ENCODE measurements at places on chromosomes 13 and 19.

GRCh38 chr13:109602356-109602755 lies 184.0 kb downstream of the IRS2 start:
- DNase-seq: no peak

DNA sequence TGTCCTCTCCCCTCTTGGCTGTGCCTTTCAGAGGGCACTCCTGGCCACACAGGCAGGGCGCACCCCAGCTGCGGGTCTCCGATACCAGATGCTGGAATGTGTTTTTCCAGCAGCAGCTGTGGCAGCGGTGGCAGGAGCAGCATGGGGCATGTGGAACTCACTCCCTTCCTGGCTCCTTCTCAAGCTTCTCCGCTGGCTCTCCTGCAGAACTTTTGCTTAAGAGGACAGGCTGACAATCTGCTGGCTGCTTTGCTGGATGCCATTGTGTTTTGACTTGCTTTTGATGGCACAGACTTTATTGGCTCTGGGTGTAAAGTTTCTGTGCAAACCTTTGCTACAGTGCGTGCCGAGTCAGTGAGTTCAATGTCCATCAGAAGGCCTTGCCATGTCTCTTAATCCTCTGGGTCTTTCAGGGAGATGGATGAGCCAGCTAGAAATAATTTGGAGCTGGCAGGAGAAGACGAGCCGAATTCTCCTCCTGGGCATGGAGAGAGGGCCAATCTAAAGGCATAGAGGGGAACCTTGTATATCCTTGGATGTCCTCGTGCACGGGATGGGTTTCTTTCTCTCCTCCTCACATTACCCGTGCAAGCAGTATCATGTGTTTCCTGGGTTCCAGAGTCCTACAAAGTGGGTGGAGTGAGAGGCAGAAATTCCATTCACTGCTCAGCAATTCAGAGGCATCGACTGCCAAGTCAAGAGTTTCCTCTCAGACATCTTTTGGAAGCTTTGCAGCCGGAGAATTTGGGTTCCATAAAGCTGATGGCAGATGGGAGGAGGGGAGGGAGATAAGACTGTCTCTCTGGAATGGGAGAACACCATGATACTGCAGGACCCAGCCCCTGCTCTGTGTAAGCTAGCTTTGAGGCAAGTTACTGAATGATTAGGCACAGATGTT lies 231.2 kb downstream of the FGF9 start:
- DNase-seq: peak; percentile 47

- DNase-seq: no peak
These were observed 15.8 kb downstream of the LTBP4 start for GRCh38 chr19:40616941-40617340.

DNA sequence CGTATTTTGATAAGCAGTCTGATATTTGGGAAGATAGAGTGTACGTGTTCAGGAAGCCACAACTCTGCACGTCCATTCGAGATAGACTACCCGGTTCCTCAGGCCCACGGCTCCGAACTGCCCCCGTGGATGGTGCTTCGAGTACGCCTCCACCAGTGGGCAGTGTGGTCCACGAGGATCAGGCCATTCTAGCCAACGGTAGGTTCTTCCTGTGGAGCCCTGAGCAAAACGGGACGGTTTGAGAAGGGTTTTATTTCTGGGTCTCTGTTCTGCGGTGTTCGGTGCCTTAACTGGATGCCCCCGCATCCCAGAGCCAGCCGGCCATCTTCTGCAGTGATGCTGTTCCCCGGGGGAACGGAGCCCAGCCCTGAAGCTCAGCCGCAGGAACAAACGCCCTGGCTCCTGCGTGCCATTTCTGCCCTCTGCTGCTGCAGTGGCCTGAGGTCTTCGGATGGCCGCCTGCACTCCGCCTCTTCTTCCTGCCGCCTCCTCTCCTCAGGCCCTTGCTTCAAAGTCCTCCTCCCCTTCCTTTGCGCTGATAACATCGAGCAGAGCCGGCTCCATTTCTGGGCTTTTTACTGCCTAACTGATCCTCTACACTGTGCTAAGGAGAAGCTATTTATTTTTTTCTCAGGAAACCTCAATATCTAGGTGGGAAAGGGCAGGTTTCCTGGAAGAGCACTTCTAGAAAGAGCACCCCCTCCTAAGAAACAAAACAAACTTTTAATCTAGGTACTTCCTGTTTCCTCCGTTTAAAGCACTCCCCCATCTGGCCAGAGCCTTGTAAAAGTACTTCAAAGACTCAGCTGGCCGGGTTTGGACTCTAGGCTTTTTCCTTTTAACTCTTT lies 36.2 kb upstream of the SLC46A3 start:
- DNase-seq: peak; percentile 31

DNA sequence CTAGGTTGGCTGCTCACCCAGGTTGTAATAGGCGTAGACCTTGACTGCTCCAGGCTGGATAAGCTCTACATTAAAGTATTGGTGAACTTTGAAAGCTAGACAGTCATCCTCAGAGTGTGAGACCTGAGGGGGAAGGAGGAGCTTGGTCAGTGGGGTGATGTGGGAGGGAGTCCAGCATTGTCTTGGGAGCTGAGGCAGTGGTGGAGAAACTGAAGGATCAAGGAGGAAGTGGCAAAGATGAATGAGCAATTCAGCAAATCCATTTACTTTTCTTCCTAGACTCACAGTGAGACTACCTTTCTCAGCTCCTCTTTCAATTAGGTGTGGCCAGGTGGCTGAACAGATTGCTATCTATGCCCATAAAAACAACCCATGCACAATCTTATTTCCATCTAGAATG lies 10.2 kb upstream of the TNFSF14 start:
- DNase-seq: no peak

DNA sequence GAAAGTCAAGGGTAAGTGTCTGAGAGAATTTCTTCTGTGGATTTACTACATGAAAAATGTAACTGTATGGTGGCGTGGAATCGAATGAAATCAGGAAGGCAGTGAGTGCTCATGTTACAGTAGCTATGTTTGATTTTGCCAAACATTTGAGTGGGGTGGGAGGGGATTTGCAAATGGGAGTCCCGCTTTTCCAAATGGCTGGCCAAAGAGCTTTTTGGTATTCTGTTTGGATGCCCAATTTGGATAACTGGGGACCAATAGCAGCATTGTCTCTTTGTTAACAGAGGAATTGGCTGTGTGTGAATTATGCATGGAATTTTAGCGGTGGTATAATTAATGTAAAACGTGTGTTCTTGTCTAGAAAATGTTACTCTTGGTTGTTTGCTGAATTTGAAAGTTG lies 17.8 kb downstream of the HNRNPM start:
- DNase-seq: no peak

GRCh38 chr19:39165857-39166256 lies 30.9 kb upstream of the NCCRP1 start:
- no peak for DNase-seq

- peak; percentile 9 for DNase-seq
These were observed 829 bp downstream of the KCNC3 start for GRCh38 chr19:50328224-50328872.

DNA sequence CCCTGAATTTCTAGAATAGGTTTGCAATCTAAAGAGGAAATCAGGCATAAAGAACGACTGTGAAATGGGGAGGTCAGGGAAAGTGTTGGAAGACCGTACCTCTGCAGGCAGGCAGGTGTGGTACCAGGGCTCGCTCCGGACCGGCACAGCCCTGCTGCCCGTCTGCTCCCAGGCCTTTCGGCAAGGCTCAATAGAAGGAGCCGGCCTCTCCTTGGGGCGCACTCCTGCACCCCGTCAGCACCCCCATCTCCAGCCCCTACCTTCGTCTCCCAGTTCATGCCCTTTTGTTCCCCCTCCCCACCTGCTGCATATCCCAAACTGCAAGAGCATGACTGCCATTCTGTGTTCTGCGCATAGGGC lies 139.8 kb upstream of the SOX1 start:
- DNase-seq: no peak

DNA sequence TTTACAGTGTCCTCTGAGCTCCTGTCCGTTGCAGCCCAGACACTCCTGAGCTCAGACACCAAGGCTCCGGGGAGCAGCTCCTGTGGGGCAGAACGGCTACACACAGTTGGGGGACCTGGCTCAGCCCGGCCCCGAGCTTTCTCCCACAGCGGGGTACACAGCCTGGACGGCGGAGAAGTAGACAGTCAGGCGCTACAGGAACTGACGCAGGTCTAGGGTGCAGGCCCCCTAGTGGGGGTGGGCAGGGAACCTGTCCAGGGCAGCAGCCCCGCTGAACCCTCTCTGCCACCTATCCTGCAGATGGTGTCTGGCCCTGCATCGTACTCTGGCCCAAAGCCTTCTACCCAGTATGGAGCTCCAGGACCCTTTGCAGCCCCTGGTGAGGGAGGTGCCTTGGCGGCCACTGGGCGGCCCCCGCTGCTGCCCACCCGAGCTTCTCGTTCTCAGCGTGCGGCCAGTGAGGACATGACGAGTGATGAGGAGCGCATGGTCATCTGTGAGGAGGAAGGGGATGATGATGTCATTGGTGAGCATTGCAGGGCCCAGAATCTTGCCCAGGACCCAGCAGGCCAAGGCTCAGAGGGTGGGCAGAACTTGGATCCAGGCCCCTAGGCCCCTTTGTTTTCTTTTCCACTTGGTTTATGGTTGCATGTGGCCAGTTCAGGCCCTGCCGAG lies 12.9 kb upstream of the PRR19 start:
- no peak for DNase-seq

DNA sequence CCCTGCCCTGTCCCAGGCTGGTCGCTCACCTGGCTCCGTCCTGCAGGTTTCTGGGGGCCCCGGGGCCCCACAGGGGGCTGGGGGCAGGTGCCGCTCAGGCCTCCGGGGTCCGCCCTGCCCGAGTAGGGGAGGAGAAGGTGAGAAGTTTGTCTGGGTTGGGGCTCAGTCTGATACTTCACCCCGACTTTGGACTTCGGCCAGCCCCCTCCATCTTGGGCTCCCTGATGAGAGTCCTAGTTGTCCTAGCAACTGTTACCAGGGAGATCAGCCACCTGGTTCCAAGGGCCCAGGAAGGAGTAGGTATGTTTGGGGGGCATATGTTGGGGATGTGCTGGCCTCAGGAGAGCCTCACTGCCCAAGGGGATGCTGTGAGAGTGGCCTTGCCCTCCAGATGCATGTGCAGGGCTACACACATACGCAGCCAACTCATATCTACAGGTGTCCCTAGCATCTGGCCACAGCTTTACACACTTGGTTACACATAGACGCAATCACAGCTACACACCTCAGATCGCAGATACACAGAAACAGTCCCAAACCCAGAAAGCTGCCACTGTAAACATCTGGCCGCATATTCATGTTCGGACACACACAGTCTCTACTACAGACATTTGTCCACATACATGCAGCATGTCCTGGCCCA lies 3.4 kb downstream of the NUMBL start:
- DNase-seq: no peak

GRCh38 chr19:46994141-46994686 lies 25.4 kb upstream of the NPAS1 start:
- no peak for DNase-seq

DNA sequence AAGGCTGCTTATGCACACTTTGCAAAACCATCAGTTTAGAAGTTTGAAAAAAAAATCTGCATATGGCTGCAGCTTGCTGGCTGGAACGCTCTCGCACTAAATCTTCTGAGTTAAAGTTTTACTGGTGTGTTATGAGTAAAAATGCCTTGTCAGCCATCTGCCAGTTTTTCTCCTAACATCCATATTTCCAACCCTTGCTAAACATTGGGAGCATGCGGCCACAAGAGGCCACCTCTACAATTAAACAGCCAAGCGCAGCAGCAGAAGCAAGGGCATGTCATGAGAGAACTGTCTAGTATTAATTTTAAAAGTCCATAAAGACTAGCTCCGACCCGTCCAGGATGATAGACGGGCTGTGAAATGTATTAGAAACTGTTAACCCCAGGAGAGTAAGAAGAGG lies 248.3 kb downstream of the TSHZ3 start:
- no peak for DNase-seq

DNA sequence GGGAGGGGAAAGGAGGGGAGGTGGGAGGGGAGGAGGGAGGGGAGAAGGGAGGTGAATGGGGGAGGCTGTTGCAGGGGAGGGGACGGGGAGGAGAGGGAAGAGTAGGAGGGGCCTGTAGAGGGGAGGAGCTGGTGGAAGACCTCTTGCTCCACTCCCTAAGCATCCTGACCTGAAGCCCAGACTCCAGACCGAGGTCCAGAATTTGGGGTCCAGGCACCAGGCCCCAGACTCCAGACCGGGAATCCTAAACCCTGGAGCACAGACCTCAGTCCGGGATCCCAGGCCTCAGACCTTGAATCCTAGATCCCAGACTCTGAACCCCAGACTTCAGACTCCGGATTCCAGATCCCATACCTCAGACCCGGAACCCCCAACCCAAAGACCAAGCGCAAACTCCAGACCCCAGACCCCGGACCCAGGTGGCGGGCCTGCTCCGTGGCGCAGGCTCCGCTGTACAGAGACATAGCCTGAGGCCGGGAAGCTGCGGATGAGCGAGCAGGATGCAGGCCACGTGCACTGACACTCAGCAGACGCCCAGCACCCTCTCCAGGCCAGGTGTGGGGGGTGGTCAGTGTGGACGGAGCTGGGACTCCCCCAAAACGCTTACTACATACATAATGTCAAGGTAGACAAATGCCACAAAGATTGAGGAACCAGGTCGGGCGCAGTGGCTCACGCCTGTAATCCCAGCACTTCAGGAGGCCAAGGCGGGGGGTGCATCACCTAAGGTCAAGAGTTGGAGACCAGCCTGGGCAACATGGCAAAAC lies 710 bp upstream of the BTBD2 start:
- DNase-seq: peak; percentile 83

DNA sequence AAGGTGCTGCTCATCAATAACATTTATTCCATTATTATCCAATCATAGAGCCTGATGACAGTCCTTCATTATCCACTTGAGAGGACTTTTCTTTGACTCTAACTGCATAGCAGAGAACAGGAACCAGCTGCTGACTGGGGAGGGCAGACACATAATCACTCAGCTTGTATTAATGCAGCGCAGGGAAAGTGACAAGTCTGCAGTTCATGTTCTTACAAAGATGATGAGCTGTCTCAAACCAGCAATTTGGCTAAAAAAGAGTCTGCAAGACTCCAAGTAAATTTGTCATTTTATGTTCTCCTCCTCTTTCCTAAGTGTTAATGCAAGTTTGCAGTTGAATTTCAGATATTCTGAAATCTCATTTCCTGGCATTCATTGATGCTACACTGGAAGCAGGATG lies 40.0 kb upstream of the CBY2 start:
- no peak for DNase-seq

DNA sequence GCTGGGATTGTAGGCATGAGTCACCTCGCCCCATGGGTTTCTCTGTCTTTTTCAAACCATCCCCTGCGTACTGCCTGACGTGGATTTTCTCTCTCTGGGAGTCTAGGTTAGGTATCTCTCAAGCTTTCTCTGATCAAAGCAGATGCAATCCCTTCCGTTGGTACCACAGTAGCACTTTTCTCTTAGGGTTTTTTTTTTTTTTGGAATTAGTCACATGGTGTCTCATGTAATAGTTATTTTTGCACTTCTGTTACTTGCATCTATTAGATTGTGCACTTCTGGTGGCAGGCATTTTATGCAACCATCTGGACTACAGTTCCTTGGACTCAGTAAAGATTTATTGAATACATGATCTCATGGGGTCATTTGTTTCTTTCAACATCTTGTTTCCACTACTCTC lies 72.1 kb downstream of the GPC6 start:
- peak; percentile 22 for DNase-seq

- no peak for DNase-seq
These were observed 40.9 kb upstream of the KPNA3 start for GRCh38 chr13:49833402-49833801.

GRCh38 chr13:99414048-99414995 lies 87.0 kb upstream of the TM9SF2 start:
- no peak for DNase-seq
